NCI-H1436 treated with DMSO at 0.1 percent for 48 hours (cell line): ENCODE measurements at places on chromosomes 1 and 21.

DNA sequence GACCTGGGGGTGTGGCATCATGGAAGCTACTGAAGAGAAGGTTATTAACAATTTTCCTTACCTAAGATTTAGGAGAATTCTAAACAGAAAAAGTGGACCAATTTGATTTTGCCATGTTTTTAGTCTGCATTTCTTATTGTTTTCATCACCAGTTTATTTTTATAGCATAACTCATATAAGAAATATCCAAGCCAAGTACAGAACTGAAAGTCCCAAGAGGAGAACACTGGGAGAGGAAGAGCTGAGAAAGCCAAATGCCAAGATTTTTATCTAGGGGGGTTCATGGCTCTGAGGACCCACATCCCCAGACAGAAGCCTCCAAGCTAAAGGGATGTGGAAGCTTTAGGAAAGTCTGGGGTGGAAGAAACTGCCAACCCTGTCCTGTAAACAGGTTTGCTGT is 109.4 kb upstream of the DUSP10 start:
- no peak for DNase-seq

DNA sequence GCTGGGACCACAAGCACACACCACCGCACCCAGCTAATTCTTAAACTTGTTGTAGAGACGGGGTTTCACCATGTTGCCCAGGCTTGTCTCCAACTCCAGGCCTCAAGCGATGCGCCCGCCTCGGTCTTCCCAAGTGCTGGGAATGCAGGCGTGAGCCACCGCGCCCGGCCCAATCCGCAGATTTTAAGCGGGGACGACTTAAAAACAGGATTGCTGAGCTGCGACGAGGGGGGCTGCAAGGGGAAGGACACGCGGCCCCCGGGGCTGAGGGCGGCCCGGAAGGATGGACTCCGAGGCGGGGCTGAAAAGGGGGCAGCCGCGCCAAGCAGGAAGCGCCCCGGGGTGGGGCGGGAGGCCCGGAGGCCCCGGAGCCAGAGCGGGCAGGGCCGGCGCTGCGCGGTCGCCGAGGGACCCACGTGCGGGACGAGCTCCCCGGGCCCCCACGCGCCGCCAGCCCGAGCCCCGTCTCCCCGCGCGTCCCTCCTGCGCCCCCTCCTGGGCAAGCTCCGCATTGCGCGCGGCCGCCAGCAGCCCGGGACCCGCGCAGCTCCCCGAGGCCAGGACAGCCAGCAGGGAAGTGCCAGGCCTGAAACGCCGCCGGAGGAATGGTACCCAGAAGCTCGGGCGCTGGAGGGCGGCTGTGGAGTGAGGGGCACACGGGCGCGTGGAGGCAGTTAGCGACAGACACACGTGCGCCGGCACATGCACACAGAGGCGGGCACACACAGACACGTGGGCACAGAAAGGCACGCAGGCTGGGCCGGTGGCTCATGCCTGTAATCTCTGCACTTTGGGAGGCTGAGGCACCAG is 5.5 kb upstream of the PRKCZ start:
- no peak for DNase-seq

GRCh38 chr1:25505656-25506385 is 37.6 kb upstream of the LDLRAP1 start:
- no peak for DNase-seq

DNA sequence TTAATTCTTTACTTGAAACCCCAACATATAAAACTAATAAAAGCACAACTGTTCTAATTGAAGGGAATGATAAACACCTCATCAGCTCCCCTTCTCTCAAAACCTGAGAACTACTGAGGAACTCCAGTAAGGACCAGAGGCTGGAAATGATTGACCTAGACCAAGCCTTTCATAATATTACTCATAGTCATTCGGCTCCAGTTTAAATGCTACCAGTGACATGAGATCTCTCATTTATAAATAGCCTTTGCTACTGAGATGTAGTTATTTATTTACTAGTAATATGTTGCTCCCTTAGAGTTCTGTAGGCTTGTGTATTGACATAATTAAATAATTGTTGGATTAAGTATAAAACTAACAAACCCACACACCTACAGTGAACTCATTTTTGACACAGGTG is 209.8 kb upstream of the PRMT6 start:
- DNase-seq = no peak
